ENCODE measurements at places on chromosomes 6 and 20.

- DNase-seq, result no peak
Measured at GRCh38 chr6:3405679-3406078, 51.2 kb downstream of the SLC22A23 start.

- DNase-seq, result no peak
Measured at GRCh38 chr6:167238146-167238693, 52.9 kb upstream of the UNC93A start.

DNA sequence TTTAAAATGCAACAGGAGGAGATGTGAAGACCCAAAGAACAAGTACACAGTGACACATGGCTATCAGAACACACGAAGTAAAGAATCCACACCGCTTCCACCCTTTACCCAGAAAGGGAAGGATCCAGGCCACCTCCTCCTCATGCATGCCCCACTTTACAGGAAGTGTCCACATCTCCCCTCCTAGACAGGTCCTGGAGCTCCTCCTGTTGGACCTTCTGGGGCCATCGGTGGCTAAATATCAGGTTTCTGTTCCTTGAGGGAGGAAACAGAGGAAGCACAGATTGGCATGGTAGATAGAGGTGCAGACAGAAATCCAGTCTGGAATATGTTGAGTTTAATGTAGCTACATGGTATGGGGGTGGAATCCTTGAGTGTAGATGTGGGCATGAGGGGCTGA, 10.9 kb downstream of the NINL start:
- DNase-seq, result no peak

- no peak for DNase-seq
Measured at GRCh38 chr6:101403216-101403945, 9.9 kb downstream of the GRIK2 start.

DNA sequence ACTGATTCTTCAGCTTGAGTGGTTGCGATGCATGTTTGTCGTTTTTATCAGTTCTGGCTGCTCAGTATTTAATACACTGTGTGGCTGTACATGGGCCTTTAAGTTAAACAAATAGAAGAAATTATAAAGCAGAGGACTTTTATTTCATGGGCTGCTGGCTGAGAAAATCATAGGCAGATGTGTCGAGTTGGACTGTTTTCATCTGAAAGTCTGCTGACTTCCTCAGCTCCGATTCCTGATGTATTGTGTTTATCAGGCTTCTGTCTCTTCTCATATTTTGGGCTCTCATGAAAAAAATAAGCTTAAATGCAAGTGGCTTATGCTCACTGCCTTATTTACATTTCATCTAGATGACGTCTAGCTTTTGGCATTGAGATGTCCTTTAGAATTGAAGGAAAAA, 129.5 kb upstream of the GGTLC1 start:
- no peak for DNase-seq

DNA sequence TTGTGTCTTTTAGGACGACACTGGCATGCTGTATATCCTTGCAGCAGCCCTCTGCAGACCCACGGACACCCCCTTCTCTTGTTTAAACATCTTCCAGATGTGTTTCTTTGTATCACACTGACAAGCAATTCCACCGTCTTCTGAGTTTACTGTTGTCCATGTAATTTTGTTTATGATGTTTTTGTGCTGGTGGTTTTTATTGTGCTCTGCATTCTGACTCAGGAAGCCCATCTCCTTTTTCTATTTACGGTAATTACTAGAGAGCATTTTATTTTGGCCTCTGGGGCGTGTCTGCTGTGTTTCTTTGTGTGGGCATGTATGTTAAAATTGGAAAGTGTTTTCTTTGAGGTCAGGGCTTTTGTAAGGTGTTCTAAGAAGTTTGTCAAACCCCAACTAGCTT, 111.9 kb downstream of the JARID2 start:
- no peak for DNase-seq

DNA sequence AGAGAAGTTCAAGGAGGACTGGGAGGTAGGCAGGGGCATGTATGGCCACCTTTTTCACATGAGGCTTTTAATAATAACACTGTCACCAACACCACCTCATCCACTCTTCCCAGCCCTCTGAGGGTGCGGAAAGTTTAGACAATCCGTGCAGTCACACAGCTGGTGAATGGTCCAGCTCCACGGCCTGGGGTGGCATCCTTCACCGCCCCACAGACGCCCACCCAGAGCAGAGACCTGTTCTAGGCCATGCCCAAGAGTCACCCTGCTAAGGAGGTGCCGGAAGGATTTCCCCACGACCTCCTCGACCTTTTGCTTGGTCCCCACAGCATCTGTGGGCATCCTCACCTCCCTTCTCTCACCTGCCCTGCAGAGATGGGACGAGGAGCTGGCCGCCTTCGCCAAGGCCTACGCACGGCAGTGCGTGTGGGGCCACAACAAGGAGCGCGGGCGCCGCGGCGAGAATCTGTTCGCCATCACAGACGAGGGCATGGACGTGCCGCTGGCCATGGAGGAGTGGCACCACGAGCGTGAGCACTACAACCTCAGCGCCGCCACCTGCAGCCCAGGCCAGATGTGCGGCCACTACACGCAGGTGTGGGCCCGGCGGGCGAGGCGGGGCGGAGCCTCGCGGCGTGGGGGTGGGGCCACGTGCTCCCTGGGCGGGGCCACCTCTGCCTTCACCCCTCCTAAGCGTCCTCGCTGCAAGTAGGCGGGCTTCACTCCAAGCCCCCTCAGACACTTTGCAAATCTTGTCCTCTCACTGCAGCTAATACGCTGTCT, 4.4 kb downstream of the PI16 start:
- DNase-seq, result no peak

GRCh38 chr20:199996-200395, 10.5 kb upstream of the DEFB128 start:
- no peak for DNase-seq
